ENCODE measurements at places on chromosomes 13 and 19. TPM values are rescaled to one million over a fixed set of nuclear protein-coding genes. Genes with fewer than 3 reads are reported as not detected.

CGB2 gene
- total RNA-seq: 0.33 TPM

ZNF729 gene
- not detected for total RNA-seq

ZNF132 gene
- total RNA-seq: 0.09 TPM

SBK3 gene
- total RNA-seq: 2.6 TPM

CHAF1A gene
- total RNA-seq: 25.2 TPM

ANGPTL8 gene
- total RNA-seq: not detected

GIPR gene
- 2.3 TPM for total RNA-seq

NXNL1 gene
- not detected for total RNA-seq

TNFSF9 gene
- total RNA-seq: 3.2 TPM

JSRP1 gene
- 0.12 TPM for total RNA-seq

CEACAM19 gene
- total RNA-seq: 12.6 TPM

PEX11G gene
- 2.1 TPM for total RNA-seq

TIMM50 gene
- 219 TPM for total RNA-seq

FXYD1 gene
- not detected for total RNA-seq

PRR36 gene
- total RNA-seq: 0.30 TPM

CDX2 gene
- 0.64 TPM for total RNA-seq

CATSPERD gene
- total RNA-seq: not detected

CCDC169 gene
- total RNA-seq: 0.33 TPM

PLIN3 gene
- 188 TPM for total RNA-seq

PRTN3 gene
- total RNA-seq: 0.24 TPM

SPACA6 gene
- total RNA-seq: 11.6 TPM

ZNF221 gene
- total RNA-seq: 0.38 TPM

CEACAM6 gene
- total RNA-seq: 18.9 TPM

CELF5 gene
- 0.48 TPM for total RNA-seq

PRR20B gene
- not detected for total RNA-seq

IL12RB1 gene
- not detected for total RNA-seq

POU4F1 gene
- 0.88 TPM for total RNA-seq

UBE2L5 gene
- total RNA-seq: not detected

NLRP4 gene
- total RNA-seq: not detected

ERICH6B gene
- total RNA-seq: not detected

RNF113B gene
- total RNA-seq: not detected

MEF2B gene
- total RNA-seq: 0.83 TPM

NLRP9 gene
- not detected for total RNA-seq

RUVBL2 gene
- 256 TPM for total RNA-seq

C19orf38 gene
- total RNA-seq: 0.18 TPM

TMC4 gene
- 0.94 TPM for total RNA-seq

RINL gene
- total RNA-seq: 2.6 TPM

CTXN1 gene
- 16.9 TPM for total RNA-seq

TNNI3 gene
- 8.1 TPM for total RNA-seq

SMIM17 gene
- total RNA-seq: 0.11 TPM

CYP2F1 gene
- not detected for total RNA-seq

MISP3 gene
- total RNA-seq: 3.6 TPM

PSG3 gene
- 0.07 TPM for total RNA-seq

NKPD1 gene
- 0.56 TPM for total RNA-seq

ZNF582 gene
- 0.80 TPM for total RNA-seq

OR7A5 gene
- not detected for total RNA-seq

ZNF766 gene
- 9.5 TPM for total RNA-seq

USHBP1 gene
- total RNA-seq: 0.07 TPM

CGB8 gene
- total RNA-seq: 2.7 TPM

APOC4 gene
- total RNA-seq: not detected

CD79A gene
- 0.92 TPM for total RNA-seq

CGB5 gene
- 0.39 TPM for total RNA-seq

Measured in A549 treated with dexamethasone at 1 μM for 4 hours (cell line).